ENCODE measurements at places on chromosomes 1 and 21.
A peak's percentile ranks its signal among the peaks of the same experiment; 100 is the strongest.

- DNase-seq, result peak; percentile 40
Measured at GRCh38 chr1:24643363-24644099, 429 bp downstream of the SRRM1 start.

GRCh38 chr1:117161887-117162286 lies 40.3 kb upstream of the TRIM45 start:
- DNase-seq, result no peak

- DNase-seq, result no peak
Measured at GRCh38 chr1:112296908-112297307, 99.1 kb upstream of the CTTNBP2NL start.

DNA sequence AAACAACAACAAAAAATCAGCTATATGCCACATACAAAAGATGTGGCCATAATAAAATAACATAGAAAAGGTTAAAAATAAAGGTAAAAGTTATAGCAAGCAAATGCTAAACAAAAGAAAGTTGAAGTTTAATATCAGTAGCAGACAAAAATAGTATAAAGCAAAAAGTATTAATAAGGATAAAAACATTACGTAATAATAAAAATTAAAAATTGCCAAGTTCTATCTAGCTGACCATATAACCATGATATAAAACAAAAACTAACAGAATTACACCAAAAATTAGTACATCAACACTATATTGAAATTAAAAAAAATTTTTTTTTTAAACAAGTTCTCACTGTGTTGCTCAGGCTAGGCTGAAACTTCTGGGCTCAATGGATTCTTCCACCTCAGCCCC lies 15.5 kb upstream of the SMG7 start:
- no peak for DNase-seq

- no peak for DNase-seq
Measured at GRCh38 chr1:49435291-49435690, 588.5 kb downstream of the AGBL4 start.

- no peak for DNase-seq
Measured at GRCh38 chr1:153399401-153400055, 8.7 kb upstream of the S100A8 start.

GRCh38 chr1:115409094-115410015 lies 71.3 kb upstream of the NGF start:
- no peak for DNase-seq

DNA sequence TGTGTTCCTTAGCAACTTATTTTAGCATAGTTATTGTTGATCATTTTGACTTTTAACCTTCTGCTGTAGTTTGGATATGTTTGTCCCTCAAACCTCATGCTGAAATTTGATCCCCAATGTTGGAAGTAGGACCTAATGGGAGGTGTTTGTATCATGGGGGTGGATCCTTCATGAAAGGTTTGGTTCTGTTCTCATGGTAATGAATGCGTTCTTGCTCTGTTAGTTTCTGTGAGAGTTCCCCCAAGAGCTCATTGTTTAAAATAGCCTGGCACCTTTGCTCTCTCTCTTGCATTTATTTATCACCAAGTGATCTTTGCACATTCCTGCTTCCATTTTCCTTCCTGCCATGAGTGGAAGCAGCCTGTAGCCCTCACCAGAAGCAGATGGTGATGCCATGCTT lies 372.1 kb upstream of the VAMP3 start:
- no peak for DNase-seq

DNA sequence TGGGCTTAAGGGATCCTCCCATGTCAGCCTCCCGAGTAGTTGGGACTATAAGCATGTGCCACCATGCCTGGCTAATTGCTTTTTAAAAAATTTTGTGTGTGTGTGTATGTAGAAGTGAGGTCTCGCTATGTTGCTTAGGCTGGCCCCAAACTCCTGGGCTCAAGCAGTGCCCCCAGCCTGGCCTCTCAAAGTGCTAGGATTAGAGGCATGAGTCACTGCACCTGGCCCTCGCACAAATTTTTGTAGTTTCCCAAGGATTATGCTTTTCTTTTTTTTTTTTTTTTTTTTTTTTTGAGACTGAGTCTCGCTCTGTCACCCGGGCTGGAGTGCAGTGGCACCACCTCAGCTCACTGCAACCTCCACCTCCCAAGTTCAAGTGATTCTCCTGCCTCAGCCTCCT lies 144.4 kb upstream of the HNRNPU start:
- DNase-seq, result no peak

GRCh38 chr21:39537571-39537970 lies 75.2 kb upstream of the B3GALT5 start:
- DNase-seq, result no peak

GRCh38 chr21:37071561-37072273 lies 1.2 kb downstream of the PIGP start:
- DNase-seq, result no peak

DNA sequence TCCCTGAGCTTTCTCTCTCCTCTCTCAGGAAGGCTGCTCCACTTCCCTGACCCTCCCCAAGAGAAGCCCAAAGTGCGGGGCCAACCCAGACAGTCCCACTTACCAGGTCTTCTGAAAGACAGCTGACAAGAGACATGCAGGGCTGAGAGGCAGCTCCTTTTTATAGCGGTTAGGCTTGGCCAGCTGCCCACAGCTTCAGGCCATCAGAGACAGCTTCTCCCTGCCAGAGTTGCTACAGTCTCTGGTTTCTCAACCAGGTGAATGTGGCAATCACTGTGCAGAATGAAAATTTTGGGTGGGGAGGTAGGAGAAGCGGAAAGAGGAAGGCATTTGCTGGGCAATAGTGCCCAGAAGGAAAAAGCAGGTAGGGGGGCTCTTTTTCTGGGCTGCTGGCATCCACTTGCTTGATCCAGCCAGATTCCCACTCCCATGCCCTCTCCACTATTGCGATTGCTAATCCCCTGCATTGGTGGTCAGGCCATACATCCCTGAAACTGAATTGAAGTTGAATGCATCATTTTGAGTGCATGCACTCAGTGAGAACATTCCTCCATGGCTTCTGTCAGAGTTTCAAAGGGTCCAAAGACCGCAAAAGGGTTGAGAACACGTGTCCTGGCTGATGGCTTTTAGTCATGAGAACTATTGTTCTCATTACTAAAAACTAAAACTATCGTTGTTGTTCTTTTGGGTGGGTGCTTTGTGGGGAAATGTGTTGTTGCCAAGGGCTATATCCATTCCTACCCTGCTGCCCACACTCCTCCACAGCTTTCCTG lies at the start of gene S100A8:
S100A8 (minus strand) TSS at position 136 of the 773 bp plus-strand sequence. CDS start 538 bp downstream, outside the sequence.
- no peak for DNase-seq

- peak; percentile 62 for DNase-seq
Measured at GRCh38 chr1:63593303-63593885, at the start of gene PGM1. Gene PGM1, plus strand, starts transcription at chr1:63593411. Its CDS starts 78 bp downstream, at chr1:63593489.

DNA sequence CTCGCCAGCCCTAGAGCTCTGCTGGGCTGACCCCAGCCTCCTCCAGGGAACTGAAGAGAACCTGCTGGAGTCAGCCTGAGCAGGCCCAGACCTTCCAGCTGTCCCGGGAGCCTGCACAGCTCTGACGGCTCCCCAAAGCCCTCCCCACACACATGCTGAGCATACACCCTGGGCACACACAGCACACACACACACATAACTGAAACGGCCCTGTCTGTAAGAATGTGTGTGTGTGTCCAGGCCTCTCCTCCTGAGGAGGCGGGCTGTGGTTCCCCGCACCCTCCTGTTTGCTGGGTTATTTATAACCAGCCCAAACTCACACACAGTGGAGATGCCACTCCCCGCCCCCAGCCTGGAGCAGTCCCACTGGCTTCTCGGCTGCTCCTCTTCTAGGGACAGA lies 20.2 kb downstream of the SDC3 start:
- DNase-seq, result no peak

DNA sequence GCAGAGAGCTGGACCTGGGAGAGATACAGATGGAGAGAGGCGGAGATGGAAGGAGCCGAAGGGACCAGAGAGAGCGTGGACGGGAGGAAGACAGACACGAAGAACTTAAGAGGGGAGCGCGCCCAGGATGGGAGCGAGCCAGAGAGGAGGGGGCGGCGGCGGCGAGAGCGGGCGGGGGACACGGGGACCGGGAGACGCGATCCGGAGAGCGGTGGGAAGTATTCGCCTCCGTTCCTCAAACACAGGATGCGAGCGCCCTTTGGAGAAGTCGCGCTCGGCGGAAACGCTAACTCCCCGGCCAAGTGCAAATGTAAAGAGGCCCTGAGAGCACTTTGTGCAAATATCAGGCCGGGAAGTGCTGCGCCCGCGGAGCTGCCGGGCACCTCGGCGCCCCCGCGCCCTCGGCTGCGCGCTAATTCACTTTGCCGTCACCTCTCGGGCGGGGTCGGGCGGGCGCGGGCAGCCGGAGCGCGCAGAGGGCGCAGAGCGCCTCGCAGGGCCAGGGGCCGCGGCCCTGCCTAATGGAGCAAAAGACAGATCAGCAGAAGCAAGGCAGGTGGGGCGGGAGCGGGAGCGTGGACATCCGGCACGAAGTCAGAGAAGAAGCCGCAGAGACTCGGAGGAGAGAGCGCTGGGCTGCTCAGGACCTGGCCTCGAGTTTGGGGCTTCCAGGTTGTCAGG lies 281.2 kb downstream of the RRAGC start:
- DNase-seq, result no peak

GRCh38 chr1:2247760-2248126 lies 19.6 kb downstream of the SKI start:
- no peak for DNase-seq

DNA sequence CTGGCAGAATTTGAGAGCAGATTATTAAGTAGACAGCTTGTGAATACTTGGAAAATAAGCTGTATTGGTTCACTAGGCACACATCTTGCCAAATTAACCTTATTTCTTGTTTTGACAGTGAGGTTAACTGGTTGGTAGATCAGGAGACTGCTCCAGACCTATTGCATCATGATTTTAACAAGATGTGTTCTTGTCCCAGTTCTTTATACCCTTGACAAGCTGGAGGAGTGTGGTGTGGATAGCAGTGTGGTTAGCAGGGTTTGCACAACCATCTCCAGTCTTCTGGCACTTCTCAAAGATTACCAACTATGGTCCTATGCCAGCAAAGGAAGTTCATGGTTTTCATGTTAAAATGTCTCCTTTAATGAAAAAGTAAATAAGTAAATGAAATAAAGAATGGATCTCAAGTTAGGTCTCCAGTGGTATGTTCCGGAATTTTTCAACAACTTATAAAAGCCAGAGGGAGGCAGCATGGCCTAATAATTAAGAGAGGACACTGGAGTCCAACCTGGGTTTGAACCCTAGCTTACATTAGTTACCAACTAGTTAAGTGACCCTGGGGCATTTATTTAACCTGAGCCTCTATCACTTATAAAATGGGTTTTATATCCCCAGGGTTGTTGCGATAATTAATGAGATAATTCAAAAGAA lies 34.1 kb downstream of the DDX20 start:
- DNase-seq, result no peak

DNA sequence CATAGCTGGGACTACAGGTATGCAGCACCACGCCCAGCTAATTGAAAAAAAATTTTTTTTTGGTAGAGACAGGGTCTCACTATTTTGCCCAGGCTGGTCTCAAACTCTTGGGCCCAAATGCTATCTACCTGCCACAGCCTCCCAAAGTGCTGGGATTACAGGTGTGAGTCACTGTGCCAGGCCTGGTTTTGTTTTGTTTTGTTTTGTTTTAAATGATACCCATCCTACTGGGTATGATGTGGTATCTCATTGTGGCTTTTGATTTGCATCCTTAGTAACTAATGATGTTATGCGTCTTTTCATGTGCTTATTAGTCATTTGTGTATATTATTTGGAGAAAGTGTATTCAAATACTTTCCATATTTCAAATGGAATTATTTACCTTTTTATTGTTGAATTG lies 142.3 kb downstream of the VPS13D start:
- no peak for DNase-seq

DNA sequence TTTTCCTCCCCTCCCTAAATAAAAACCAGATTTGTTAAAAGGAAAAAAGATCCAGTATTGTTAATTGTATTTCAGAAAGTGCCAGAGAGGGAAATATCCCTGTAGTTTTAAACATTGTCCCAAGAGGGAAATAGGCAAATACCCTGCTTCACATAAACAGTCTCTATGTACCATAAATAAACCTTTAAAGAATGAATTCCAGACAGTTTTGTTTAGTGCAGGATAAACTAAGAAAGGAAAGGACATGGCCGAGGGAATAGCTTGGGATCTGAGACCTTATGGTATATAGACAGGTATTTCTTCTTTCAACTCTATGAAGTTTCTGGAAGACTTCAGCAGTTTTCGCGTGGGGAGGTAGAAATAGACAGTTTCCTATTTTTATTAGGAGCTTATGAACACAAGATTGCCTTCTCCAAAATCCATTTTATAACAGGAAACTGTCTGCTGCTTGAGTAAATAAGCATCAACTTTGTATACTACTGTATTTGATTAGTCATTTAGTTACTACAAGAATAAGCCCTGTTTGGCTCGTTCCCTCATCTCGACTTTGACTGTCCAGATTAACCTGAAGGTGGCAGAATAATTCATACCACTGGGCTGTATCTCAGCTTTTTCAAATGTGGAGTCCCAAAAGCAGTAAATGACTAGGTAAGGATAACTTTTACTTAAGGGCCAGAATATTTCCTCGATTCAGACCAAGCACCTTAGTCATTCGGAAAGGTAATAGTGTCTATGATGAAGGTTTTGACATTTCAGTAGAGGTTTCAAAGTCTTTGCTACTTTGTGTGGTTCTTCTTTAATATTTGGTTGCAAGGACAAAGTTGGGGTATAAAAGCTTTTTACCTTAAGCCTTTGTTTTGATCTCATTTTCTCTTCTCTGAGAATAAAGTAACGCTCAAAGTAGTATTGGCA lies 177.5 kb downstream of the VPS13D start:
- DNase-seq, result no peak

- DNase-seq, result no peak
Measured at GRCh38 chr1:94769551-94769950, 50.6 kb upstream of the SLC44A3 start.

DNA sequence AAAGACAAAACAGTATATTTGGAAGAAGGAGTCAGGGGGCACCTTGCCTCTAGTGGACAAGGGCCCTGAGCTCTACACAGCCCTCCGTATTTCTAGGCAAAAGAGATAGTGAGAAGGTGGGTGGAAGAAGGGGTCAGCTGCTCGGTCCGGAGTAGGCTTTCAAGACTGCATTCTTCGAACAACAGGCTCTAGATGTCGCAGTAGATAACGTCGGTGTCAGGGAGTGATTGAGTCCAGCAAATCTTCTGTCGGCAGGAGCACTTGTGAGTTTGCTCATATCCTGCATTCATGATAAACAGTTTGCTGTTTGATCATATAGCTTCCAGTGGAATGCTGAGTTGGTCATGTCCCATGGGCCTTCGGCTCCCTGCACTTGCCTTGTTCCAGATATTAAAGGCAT lies 36.8 kb downstream of the DIPK1A start:
- no peak for DNase-seq

DNA sequence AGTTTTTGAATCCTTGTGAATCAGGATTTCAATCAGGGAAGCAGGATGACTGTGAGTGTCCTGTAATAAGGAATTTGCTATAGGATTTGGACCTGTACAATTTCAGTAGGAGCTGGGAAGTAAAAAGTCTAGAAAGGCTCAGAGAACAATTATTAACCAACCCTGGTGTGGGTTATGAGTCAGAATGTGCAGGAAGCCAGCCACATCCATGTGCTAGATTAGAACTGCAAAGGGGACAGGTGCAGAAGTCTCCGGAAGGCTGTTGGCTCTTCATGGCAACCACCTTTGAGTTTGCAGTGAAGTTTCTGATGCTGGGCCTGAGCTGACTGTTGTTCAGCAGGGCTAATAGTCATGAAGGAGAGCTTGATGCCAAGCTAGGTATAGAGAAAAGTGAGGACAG lies 70.7 kb downstream of the SPATA46 start:
- no peak for DNase-seq
